ENCODE measurements at places on chromosomes 16 and 17. TPM values are rescaled to one million over a fixed set of nuclear protein-coding genes. Genes with fewer than 3 reads are reported as not detected.

DNA sequence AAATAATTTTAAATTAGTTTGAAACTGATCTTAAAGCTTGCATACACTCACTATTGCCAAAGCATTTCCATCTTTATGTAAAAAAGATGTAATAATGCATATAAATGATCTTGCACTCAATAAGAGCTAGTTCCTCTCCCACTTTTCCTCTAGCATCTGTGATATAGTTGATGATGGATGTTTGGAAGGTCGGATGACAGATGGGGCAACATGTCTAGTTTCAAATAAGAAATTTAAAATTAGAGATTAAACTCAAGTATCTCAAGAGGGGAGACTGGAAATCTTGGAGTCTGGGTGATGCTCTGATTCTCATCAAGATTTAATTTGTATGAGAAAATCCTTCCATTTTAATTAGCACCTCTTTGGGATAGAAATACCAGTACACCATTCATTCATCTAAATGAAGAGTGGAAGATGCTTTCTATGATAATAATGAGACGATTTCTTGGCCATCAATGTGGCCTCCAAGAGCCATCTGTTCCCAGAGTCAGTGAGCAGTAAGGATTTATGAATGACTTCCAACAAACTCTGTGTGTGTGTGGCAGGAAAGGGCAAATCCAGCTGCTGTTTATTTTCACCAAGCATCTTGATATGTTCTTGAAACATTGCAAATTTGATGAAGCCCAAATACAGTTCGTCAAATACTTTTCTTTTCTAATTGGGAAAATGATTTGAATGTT, 616.3 kb upstream of the CDH8 start:
- no peaks in the 10 kb centered on the region for H3K4me1 ChIP-seq
- no peak overlapping the region for H3K4me3 ChIP-seq
- H3K27ac ChIP-seq, result no peak overlapping the region
- no peak for DNase-seq
- H3K36me3 ChIP-seq, result no peaks in the 10 kb centered on the region

DNA sequence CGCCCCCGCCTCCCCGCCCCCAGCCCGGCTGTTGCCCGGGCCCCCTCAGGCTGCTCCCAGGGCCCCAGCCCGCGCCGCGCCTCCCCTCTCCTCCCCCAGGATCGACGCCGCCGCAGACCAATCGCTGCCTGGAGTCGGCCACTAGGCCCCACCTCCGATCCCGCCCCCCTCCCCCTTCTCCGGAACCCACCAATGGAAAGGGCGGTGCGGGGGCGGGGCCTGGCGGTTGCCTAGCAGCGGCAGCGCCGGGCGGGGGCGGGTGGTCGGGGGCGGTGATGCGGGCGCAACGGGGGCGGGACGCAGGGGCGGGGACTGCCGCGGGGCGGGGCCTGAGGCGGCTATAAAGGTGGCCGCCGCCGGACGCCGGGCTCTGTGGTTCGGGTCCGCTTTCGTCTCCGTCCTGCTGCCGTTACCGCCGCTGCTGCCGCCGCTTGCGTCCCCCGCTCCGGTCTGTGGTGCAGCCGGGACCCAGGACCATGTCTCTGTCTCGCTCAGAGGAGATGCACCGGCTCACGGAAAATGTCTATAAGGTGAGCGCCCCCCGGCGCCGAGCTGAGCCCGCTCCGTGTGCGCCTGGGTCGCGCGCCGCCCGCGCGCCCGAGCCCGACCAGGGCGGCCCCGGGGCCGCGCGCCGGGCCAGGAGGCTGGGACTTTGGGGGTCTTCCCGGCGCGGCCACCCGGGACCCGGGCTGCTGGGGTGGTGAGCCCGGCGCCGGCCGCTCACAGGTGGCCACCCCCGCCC, at the start of gene BAIAP2:
Gene BAIAP2, plus strand, starts transcription at position 373 of the 742 bp plus-strand sequence. Its CDS starts 104 bp downstream, at position 477.
- H3K4me1 ChIP-seq, result peaks cover 52% of the 10 kb centered on the region
- peak; percentile 90 for DNase-seq
- H3K27me3 ChIP-seq, result no peaks in the 10 kb centered on the region
- H3K4me3 ChIP-seq, result peak within 1 kb of the TSS; percentile 93
- peaks cover 27% of the 10 kb centered on the region for H3K36me3 ChIP-seq

DNA sequence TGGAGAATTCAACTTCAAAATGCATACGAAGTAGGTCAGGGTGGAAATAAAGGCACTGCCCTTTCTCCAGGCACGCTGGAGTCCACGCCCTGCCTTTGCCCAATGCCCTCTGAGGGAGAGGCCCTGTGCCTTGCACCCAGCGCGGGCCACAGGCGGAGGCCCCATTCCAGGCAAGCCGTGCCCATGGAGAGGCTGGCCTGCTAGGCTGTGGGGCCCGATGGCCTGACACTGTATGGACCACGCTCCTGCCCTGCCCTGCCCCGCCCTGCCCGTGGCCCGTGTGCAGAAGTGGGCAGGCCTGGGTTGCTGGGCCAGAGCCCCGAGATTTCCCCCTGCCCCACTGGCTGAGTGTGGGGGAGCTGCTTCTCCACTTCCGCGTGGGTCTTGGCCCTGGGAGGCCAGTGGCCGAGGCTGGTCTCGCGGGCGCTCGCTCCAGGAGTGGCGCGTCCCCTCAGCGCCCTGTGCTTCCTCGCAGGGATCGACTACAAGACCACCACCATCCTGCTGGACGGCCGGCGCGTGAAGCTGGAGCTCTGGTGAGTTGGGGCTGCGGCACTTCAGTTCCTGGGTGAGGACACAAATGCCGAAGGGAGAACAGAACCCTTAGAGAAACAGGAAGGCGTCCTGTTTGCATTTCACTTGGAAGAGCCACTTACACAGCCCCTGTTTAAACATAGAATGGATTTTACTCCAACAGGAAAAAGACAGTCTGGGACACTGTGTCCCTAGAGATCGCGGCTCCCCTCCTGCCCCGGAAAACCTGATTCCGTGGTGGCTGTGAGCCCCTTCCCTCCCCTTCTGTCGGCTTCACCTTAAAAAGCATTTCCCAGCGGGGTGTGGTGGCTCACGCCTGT, 13.8 kb upstream of the WFIKKN1 start:
- H3K27ac ChIP-seq, result no peak overlapping the region
- DNase-seq, result no peak
- no peaks in the 10 kb centered on the region for H3K27me3 ChIP-seq
- H3K4me3 ChIP-seq, result no peak overlapping the region
- H3K36me3 ChIP-seq, result no peaks in the 10 kb centered on the region
- peaks cover 8% of the 10 kb centered on the region for H3K4me1 ChIP-seq

- H3K27ac ChIP-seq, result no peak overlapping the region
- no peaks in the 10 kb centered on the region for H3K36me3 ChIP-seq
- H3K4me3 ChIP-seq, result no peak overlapping the region
Measured at GRCh38 chr17:72928454-72929136, 163.9 kb downstream of the SLC39A11 start.

- H3K36me3 ChIP-seq, result no peaks in the 10 kb centered on the region
- no peak overlapping the region for H3K27ac ChIP-seq
- H3K4me1 ChIP-seq, result no peaks in the 10 kb centered on the region
Measured at GRCh38 chr16:71954699-71955195, 45.5 kb downstream of the PKD1L3 start.

GRCh38 chr17:63950940-63951907, 19.1 kb upstream of the CD79B start:
- peak; percentile 58 for DNase-seq
- H3K4me3 ChIP-seq, result no peak overlapping the region
- no peaks in the 10 kb centered on the region for H3K36me3 ChIP-seq
- H3K4me1 ChIP-seq, result peaks cover 10% of the 10 kb centered on the region
- H3K27me3 ChIP-seq, result no peaks in the 10 kb centered on the region

DNA sequence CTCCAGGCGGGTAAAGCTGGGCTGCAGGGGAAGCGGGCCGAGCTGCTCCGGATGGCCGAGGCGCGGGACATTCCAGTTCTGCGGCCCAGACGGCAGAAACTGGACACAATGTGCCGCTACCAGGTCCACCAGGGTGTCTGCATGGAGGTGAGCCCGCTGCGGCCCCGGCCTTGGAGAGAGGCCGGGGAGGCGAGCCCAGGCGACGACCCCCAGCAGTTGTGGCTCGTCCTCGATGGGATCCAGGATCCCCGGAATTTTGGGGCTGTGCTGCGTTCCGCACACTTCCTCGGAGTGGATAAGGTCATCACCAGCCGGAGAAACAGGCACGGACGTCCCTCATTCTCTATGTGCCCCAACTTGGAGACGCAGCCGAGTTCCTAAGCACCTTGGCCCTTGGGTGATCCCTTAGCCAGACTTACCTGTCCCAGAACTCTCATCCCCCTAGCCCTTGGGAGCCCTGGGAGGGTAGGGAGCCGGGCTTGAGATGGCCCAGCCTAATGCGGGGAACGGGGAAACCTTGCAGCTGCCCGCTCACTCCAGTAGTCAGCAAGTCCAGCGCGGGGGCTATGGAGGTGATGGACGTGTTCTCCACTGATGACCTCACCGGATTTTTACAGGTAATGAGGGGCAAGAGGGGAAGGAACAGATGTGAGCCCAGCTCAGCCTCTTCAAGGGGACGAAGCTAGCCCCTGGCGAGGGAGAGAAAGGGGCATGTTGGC, 806 bp downstream of the MRM1 start:
- H3K4me3 ChIP-seq, result peak overlapping the region; percentile 98
- peak overlapping the region; percentile 81 for H3K27ac ChIP-seq
- peaks cover 22% of the 10 kb centered on the region for H3K4me1 ChIP-seq
- DNase-seq, result no peak

DNA sequence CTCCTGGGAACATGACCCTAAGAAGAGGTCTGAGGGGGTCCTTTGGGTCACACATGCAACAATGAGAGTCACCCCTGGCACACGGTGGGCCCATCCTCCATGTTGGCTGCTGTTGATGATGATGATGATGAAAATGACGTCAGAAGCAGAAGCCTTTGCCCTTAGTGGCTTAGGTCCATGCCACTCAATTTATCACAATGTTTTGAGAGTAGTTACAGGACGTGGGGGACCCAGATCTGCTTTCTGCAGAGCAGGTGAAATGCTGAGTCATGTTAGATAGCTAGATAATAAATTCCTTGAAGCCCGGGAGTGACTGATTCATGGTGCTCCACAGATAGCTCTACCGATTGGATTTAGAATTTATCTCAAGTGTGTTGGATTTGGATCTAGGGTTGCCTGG, 53.9 kb downstream of the VPS35L start:
- no peak overlapping the region for H3K4me3 ChIP-seq
- H3K4me1 ChIP-seq, result no peaks in the 10 kb centered on the region
- no peaks in the 10 kb centered on the region for H3K27me3 ChIP-seq
- H3K36me3 ChIP-seq, result no peaks in the 10 kb centered on the region
- H3K27ac ChIP-seq, result no peak overlapping the region

DNA sequence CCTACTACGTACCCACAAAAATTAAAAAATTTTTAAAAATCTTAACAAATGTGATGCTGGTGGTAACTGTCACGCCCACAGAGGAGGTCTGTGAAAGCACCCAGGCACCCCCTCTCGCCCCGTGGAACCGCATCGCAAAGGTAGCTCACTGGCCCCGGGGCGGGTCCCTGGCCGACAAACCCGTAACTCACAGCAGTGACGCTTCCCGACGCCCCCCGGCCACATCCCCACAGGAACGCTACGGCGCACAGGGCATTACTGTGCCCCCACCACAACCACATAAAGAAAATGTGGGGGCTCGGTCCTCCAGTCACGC, 366 bp downstream of the ANKS3 start:
- peak overlapping the region; percentile 83 for H3K27ac ChIP-seq
- H3K4me3 ChIP-seq, result peak overlapping the region; percentile 97
- H3K4me1 ChIP-seq, result peaks cover 19% of the 10 kb centered on the region
- no peaks in the 10 kb centered on the region for H3K27me3 ChIP-seq
- H3K36me3 ChIP-seq, result peaks cover 3% of the 10 kb centered on the region
- no peak for DNase-seq

DNA sequence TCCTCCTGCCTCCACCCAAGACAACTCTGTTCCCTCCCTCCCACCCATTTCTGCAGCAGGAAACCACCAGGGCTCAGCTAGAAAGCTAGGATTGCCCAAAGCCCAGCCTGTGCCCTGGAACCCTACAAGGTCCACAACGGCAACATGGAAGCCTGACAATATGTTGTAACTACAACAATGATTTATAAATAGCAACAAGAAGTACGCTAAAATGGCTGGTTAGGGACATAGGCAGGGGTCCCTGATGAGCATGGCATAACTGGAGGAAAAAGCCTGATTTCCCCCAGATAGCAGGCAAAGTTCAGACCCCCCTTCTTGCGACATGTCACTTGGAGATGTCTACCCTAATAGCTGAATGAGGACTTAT, 6.6 kb downstream of the ST3GAL2 start:
- no peak overlapping the region for H3K27ac ChIP-seq
- no peaks in the 10 kb centered on the region for H3K36me3 ChIP-seq

- no peak overlapping the region for H3K27ac ChIP-seq
- DNase-seq, result no peak
- H3K27me3 ChIP-seq, result no peaks in the 10 kb centered on the region
- no peaks in the 10 kb centered on the region for H3K4me1 ChIP-seq
- H3K4me3 ChIP-seq, result no peak overlapping the region
Measured at GRCh38 chr16:62036802-62037135, 531 bp upstream of the CDH8 start.

- no peak overlapping the region for H3K4me3 ChIP-seq
- no peaks in the 10 kb centered on the region for H3K36me3 ChIP-seq
- H3K27me3 ChIP-seq, result no peaks in the 10 kb centered on the region
- no peak overlapping the region for H3K27ac ChIP-seq
- no peak for DNase-seq
Measured at GRCh38 chr17:33989361-33990148, 265.5 kb upstream of the CCL2 start.

DNA sequence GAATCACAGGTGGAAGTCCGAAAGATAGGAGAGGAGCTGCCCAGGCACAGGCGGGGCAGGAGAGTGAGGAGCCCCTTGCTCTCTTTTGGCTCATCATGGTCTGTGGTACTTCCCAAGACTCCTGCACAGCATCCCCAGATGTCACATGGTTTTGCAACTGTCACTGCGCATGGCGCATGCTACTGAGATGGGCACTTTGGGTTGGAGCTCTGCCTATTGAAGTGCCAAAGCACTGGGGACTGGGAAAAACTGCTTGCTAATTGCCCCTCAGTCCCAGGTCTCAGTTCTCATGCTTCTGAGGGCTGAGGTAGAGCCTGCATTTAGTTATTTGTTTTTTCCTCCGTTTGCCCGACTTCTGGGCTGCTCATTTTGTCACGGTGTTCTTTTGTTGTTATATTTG, 156.8 kb upstream of the CDH13 start:
- no peak overlapping the region for H3K27ac ChIP-seq
- H3K36me3 ChIP-seq, result no peaks in the 10 kb centered on the region
- peaks cover 44% of the 10 kb centered on the region for H3K27me3 ChIP-seq
- H3K4me3 ChIP-seq, result no peak overlapping the region

GRCh38 chr16:11151885-11152629, 103.9 kb downstream of the SOCS1 start:
- no peaks in the 10 kb centered on the region for H3K36me3 ChIP-seq
- peaks cover 7% of the 10 kb centered on the region for H3K4me1 ChIP-seq
- H3K27ac ChIP-seq, result no peak overlapping the region

- no peak overlapping the region for H3K27ac ChIP-seq
- no peaks in the 10 kb centered on the region for H3K27me3 ChIP-seq
- DNase-seq, result no peak
Measured at GRCh38 chr16:57128771-57129389, 36.5 kb downstream of the CPNE2 start.

GRCh38 chr16:89484041-89484501, 6.3 kb downstream of the ANKRD11 start:
- H3K27ac ChIP-seq, result no peak overlapping the region
- peaks cover 19% of the 10 kb centered on the region for H3K4me1 ChIP-seq
- H3K27me3 ChIP-seq, result no peaks in the 10 kb centered on the region
- no peaks in the 10 kb centered on the region for H3K36me3 ChIP-seq
- DNase-seq, result no peak
- no peak overlapping the region for H3K4me3 ChIP-seq

GRCh38 chr16:15975172-15975571, 25.8 kb downstream of the ABCC1 start:
- no peaks in the 10 kb centered on the region for H3K27me3 ChIP-seq
- peaks cover 14% of the 10 kb centered on the region for H3K4me1 ChIP-seq
- DNase-seq, result no peak
- H3K36me3 ChIP-seq, result peaks cover 42% of the 10 kb centered on the region

The CIBAR2 gene
- 0.27 TPM for total RNA-seq

The FOXL1 gene
- 7.5 TPM for total RNA-seq

The APRT gene
- total RNA-seq, result 311 TPM

The DHX58 gene
- 1.2 TPM for total RNA-seq

The TRIM72 gene
- total RNA-seq, result 43.8 TPM

The CDH5 gene
- total RNA-seq, result 0.15 TPM

The MMP28 gene
- 2.6 TPM for total RNA-seq

The KRT40 gene
- total RNA-seq, result not detected

The IQCK gene
- 11.8 TPM for total RNA-seq

All from HCT116 (cell line).